ENCODE measurements at places on chromosomes 2 and 18.

DNA sequence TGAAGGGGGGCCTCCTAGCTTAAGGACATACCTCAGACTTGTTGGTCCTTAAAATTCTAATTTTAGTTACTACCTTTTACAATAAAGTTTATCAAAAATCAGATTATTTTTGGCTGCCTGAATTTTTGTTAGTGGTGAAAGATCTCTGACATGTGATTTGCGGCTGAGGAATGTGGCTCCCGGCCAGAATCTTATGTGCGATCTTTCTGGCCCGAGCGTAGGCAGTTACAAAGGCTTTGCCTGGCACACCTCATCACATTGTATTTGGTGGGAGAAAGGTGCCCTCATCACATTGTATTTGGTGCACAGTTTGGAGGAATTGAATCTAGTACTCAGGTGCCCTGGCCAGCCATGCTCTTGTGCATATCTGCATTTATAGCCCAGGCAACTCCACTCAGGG is 289.1 kb downstream of the GULP1 start:
- DNase-seq: no peak

DNA sequence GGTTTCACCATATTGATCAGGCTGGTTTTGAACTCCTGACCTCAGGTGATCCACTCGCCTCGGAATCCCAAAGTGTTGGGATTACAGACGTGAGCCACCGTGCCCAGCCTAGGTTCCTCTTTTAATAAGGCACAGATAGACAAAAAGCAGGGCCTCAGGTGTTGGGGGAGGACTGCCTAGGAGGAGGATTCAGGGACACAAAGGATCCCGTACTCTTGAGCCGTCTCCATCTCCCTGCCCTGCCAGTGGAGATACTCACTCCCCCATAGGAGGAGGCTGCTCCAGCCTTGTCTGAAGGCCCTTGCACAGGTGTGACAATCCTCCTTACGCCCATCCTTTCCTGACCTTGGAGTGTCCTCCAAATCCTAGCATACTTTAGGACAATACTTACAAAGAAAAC is 32.0 kb upstream of the TFCP2L1 start:
- no peak for DNase-seq

GRCh38 chr2:38856165-38856564 is 19.6 kb downstream of the DHX57 start:
- no peak for DNase-seq

DNA sequence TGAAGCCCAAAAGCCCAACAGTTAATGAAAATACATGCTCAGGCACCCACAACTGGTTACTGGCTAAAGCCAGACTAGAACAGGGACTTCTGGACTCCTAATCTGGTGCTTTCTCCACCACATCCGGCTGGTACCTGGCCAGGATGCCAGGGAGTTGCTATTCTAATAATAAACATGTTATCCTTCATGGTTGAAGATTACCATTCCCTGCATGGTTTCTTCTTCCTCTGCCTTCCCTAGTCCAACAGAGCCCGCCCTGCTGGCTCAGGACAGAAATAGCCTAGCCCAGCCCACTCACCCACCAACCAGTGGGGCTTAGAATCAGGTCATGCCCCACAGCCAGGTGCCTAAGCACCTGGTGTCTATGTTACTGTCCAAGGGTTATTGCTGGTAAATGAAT is 184.2 kb downstream of the TMEM247 start:
- DNase-seq: peak; percentile 19

DNA sequence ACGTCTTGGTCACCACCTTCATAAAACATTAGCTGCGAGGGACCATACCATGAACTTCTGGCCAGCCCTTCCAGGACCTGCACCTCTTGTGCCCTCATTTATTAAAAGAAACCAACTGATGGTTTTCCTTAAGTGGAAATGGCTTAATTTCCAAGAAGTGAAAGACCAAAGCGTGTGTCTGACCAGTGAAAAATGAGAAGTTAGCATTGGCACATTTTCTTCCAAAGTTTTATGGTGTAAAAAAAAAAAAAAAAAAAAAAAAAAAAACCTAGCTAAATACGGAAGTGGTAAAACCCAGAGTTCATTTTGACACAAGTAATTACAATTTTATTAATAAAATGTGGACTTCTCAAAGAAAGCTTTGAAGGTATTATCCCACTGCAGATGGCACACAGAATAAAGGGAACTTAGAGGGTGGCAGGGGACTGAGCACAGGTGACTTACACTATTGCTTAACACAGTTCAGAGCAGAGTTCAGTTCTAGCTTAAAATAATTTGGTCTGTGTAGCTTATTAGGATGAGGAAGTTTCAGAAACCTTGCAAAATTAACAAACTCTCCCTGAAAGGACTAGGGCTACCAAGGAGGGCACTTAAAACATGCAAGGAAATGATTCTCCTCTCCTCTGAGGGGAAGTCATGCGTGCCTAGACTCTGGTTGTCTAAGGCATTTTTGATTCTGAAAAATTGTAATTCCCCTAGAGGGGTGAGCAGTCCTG is 42.2 kb upstream of the EPG5 start:
- DNase-seq: no peak

DNA sequence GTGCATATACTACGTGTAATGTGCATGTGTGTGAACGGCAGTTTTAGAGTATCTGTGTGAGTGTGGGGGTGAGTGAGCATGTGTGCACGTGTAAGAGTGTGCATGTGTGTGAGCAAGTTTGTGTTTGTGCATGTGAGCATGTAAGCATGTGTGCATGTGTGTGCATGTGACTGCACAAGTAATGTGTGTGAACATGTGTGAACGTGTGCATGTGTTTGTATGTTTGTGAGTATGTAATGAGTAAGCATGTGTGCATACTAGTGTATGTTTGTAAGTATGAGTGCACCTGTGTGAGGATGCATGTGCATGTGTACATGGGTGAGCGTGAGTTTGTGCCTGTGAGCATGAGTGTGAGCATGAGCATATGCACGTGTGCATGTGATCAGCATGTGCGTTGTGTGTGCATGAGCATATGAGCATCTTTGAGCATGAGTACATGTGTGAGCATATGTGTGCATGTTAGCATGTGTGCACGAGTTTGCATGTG is 90.7 kb downstream of the ZNF516 start:
- no peak for DNase-seq

All from hepatic stellate cell (primary cell).